ENCODE measurements at places on chromosomes 6 and 20.

GRCh38 chr6:169237496-169238134, 16.0 kb downstream of the THBS2 start:
- no peaks in the 10 kb centered on the region for H3K4me1 ChIP-seq
- no peak overlapping the region for H3K4me3 ChIP-seq
- H3K27me3 ChIP-seq: no peaks in the 10 kb centered on the region
- DNase-seq: no peak
- no peaks in the 10 kb centered on the region for H3K36me3 ChIP-seq
- no peak overlapping the region for H3K27ac ChIP-seq

DNA sequence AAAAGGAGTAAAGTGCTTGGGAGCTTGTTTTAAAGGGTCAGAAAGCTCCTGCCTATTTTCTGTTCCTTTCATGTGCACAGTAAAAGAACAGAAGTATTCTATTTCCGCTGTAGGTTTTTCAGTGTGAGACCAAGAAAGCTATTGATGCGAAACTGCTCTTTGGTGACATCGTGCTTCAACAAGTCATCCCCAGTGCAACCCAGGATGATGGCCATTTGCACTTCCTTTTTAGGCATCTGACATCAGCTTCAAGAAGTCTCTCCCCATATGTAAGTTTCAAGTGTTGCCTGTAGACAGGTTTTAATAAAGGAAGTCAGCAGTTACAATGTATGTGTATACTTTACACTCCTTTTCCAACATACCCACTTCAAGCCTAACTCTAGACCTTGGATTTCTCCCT, 131.6 kb downstream of the RFX6 start:
- no peaks in the 10 kb centered on the region for H3K36me3 ChIP-seq
- no peak overlapping the region for H3K27ac ChIP-seq
- H3K27me3 ChIP-seq: no peaks in the 10 kb centered on the region
- no peak overlapping the region for H3K4me3 ChIP-seq
- H3K4me1 ChIP-seq: no peaks in the 10 kb centered on the region
- DNase-seq: no peak

- no peaks in the 10 kb centered on the region for H3K36me3 ChIP-seq
- no peaks in the 10 kb centered on the region for H3K27me3 ChIP-seq
- H3K4me1 ChIP-seq: peaks cover 4% of the 10 kb centered on the region
- no peak overlapping the region for H3K27ac ChIP-seq
- DNase-seq: peak; percentile 25
- no peak overlapping the region for H3K4me3 ChIP-seq
Measured at GRCh38 chr20:8309634-8310033, 177.6 kb downstream of the PLCB1 start.

DNA sequence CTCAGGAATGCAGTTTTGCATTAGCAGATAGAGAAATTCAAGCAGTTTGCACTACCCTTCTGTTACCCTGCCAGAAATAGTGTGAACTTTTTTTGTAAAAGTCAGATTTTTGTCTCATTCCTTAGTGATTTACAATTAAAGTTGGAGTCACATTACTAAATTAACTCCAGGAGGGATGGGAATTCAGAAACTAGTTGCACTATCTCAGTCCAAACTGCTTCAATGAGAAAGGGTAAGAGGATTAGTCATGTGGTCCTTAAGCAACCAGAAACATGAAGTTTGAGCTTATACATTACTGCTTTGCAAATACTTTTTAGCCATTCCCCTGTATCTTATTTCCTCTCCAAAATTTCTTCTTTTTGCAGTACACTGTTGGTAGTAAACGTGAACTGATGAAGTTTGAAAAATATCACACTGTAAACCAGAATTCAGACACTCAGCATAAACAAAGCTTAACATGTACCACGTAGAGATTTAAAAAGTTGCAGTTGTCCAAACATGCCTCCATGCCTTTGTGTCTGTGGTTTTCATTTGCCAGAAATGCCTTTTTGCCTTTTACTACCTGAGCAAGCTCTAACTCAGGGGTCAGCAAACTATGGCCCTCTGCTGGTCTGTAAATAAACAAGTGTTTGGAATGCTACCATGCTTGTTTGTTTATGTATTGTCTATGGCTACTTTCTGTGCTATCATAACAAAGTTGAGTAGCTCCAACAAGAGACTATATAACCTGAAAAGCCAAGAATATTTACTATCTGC, 49.7 kb downstream of the TP53INP2 start:
- H3K4me1 ChIP-seq: no peaks in the 10 kb centered on the region
- H3K36me3 ChIP-seq: peaks cover 30% of the 10 kb centered on the region
- no peak for DNase-seq
- no peaks in the 10 kb centered on the region for H3K27me3 ChIP-seq
- no peak overlapping the region for H3K27ac ChIP-seq

DNA sequence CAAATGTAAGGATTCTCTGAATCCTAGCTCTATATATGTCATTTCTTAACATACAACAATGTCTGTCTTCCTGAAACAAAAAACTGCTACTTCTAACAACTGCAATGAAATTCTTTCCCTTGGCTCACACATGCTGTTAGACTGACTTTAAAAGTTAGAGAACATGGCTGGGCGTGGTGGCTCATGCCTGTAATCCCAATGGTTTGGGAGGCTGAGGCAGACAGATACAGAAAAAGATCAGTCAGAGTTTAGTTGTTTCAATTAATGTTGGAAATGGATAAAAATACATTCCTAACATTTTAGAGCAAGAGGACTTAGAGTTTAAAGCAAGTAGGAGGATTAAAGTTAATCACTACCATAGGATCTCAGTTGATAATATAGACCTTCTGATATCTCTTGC, 28.7 kb upstream of the KIAA1586 start:
- no peak overlapping the region for H3K27ac ChIP-seq
- H3K4me3 ChIP-seq: no peak overlapping the region
- H3K4me1 ChIP-seq: no peaks in the 10 kb centered on the region
- H3K27me3 ChIP-seq: no peaks in the 10 kb centered on the region
- no peak for DNase-seq
- no peaks in the 10 kb centered on the region for H3K36me3 ChIP-seq

DNA sequence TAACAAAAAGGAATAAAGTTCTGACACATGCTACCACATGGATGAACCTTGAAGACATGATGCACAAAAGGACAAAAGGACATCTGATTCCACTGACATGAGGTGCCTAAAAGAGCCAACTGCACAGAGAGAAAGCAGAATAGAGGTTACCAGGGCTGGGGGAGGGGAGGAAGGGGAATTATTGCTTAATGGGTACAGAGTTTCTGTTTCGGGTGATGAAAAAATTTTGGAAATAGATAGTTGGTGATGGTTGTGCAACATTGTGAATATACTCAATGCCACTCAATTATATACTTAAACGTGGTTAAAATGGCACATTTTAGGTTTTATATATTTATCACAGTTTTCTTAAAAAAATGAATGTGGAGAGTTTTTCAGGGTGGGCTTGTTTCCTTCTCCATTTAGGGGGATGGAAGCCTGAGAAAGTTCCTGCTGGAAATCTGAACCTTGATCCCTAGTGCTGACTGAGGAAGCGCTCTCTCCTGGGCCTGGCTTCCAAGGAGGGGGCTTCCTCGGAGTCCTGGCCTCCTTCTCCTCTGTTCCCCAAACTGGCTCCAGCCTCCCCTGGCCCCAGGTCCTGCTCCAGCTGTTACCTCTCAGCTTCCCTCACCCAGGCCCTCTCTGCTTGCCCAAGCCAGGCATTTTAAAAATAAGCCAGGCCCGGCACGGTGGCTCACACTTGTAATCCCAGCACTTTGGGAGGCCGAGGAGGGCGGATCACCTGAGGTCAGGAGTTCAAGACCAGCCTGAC, 79.2 kb downstream of the NOL4L start:
- H3K36me3 ChIP-seq: no peaks in the 10 kb centered on the region
- no peak overlapping the region for H3K4me3 ChIP-seq
- DNase-seq: no peak
- H3K4me1 ChIP-seq: peaks cover 6% of the 10 kb centered on the region
- H3K27me3 ChIP-seq: no peaks in the 10 kb centered on the region

GRCh38 chr20:32189691-32190615, 17.6 kb downstream of the PLAGL2 start:
- H3K27ac ChIP-seq: peak overlapping the region; percentile 81
- H3K36me3 ChIP-seq: no peaks in the 10 kb centered on the region
- peaks cover 8% of the 10 kb centered on the region for H3K4me1 ChIP-seq
- peak; percentile 65 for DNase-seq
- H3K4me3 ChIP-seq: peak overlapping the region; percentile 55
- H3K27me3 ChIP-seq: no peaks in the 10 kb centered on the region

DNA sequence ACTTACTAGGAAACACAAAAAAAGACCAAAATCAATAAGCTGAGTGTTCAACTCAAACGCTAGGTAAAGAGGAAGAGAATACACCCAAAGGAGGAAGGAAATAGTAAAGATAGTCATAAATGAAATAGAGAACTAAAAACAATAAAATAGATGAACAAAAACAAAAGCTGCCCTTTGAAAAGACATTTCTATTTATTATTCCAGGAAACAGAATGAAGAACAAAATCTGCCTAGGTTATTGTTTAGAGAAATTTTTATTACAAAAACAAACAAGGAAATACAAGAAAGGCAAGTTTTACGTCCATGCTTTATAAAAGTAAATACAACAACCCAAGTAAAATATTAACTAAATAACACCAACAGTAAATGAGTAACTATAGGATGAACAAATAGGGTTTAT, 20.1 kb downstream of the HLA-DMB start:
- H3K4me3 ChIP-seq: no peak overlapping the region
- DNase-seq: no peak
- H3K4me1 ChIP-seq: no peaks in the 10 kb centered on the region
- no peaks in the 10 kb centered on the region for H3K27me3 ChIP-seq

All from lung (tissue), 17 donors.